IMR-90 (cell line): ENCODE measurements at places on chromosomes 6 and 20.

- peak; percentile 88 for DNase-seq
Measured at GRCh38 chr20:11178946-11179654, 505.3 kb upstream of the JAG1 start.

DNA sequence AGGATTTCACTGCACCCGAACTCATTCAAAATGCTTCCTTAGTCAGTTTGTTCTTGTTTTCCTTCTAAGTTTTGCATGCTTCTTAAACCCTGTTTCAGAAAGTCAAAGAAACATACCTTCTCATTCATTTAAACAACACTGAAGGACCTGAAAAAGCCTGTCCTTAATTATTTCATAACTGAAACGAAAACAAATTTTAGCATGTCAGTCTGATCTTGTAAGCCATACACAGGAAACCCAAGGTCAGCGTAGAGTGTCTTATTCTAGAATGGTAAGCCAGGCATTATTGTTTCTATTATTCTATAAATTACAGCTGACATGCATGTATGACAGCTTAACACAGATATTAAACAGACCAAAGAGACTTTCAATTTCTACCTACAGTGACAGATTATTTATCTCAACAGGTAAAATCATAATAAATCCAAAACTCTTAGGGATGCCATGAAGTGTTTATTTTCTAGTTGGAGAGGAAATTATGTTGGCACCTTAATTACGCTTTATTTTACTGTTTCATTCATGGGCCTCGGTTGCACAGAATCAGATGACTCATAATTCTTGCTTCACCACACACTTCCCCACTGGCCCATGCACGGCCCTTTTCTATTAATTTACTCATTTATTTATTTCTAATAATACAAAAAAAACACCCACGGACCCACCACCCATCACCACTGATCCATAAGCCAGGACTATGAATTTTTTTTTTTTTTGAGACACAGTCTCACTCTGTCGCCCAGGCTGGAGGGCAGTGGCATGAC, 39.3 kb upstream of the DUSP22 start:
- no peak for DNase-seq

GRCh38 chr6:147108259-147108910, 95.8 kb upstream of the STXBP5 start:
- DNase-seq = no peak

GRCh38 chr20:20231528-20232298, 136.2 kb upstream of the INSM1 start:
- no peak for DNase-seq

- DNase-seq = peak; percentile 33
Measured at GRCh38 chr6:143536461-143536865, 24.9 kb upstream of the FUCA2 start.

DNA sequence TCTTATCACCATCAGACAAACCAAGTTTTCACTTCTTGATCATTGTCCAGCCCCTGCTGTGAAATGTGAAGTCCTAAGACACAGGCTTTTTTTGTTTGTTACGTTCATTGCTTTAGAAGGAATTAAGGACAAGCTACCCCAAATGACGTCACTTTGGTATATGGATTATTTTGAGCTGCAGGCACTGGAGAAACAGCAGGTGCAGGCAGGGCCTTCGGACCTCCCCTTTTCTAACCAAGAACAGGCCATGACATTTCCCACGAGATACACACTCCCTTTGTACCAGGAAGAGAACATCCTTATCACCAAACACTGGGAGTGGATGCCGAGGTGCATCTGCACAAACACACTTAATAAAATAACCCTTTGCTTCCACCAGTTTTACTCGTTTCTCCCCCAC, 418.0 kb upstream of the SULF2 start:
- DNase-seq = no peak

DNA sequence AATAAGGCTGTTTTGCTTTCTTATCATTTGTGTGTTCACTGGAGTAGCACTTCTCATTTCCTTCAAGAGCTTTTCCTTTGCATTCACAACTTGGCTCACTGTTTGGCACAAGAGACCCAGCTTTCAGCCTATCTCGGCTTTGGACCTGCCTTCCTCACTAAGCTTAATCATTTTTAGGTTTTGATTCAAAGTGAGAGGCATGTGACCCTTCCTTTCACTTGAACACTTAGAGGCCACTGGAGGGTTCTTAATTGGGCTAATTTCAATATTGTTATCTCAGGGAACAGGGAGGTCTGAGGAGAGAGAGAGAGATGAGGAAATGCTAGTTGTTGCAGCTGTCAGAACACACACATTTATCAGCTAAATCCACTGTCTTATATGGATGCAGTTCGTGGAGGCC, 82.9 kb upstream of the SCAF8 start:
- no peak for DNase-seq

GRCh38 chr6:33254591-33254990, 17.1 kb downstream of the VPS52 start:
- DNase-seq = no peak

DNA sequence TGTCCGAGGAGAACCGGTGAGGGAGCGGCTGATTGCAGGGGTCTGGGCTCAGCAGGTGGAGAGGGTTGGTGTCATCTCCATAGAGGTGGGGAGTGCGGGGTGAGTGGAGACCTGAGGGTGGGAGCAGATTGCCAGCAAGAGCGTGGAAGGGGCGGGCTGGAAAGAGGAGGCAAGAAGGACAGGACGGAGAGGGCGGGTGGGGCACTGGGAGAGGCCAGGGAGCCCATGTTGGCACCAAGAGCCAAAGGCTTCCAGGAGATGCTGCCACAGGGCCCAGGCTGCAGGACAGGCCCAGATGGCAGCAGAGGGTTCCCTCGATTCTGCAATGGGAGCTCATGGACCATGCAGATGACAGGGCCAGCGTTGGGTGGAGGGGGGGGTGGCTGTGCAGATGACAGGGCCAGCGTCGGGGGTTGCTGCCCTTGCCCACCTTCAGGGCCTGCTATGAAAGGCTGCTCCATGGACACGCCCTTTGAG, 105.4 kb downstream of the TMEM242 start:
- DNase-seq = no peak

DNA sequence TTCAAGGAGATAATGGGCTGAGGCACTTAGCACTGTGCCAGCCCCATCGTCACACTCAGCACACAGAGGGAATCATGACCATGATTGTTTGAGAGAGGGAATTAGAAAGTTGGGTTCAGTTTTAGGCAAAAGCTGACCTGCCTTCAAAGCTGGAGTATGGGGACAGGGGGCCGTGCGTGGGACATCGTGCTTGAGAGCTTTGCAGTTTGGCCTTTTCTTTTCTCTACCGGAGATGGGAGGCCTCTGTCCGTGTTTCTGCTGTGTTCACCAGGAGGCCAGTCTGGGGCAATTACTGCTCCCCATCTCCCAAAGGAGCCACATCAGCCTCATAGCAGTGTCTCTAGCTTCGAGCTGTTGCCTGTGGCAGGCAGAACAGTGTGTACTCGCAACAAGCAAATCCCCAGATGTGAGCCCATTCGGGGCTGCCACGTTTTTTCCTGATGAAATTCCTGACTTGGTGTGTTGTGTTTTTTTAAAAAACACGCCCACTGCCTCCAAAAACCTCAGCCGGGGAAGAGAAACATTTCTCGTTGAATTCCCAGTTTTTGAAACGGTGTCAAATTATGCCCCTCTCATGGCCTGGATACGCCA, 20.2 kb downstream of the EYA2 start:
- DNase-seq = peak; percentile 35

GRCh38 chr6:5116243-5116991, 31.3 kb downstream of the PPP1R3G start:
- peak; percentile 28 for DNase-seq

- DNase-seq = no peak
Measured at GRCh38 chr20:57224641-57225138, 41.8 kb downstream of the BMP7 start.

- no peak for DNase-seq
Measured at GRCh38 chr20:45189067-45189609, 14.4 kb downstream of the PI3 start.

DNA sequence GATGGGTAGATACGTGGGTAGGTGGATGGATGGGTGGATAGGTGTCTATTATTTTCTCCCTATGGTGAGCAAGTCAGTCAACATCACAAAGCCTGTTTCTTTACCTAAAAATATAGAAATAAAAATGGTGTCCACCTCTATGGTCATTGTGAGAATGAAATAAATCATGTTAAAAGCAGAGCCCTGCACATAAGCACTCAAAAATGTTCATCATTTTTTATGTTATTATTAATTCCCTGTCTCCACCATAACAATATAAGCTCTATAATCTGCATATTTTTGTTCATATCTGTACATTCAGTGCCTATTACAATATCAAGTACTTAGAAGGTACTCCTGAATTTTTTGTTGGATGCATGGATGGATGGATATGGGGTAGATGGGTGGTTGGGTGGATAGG, 177.6 kb downstream of the ZMYND8 start:
- no peak for DNase-seq

DNA sequence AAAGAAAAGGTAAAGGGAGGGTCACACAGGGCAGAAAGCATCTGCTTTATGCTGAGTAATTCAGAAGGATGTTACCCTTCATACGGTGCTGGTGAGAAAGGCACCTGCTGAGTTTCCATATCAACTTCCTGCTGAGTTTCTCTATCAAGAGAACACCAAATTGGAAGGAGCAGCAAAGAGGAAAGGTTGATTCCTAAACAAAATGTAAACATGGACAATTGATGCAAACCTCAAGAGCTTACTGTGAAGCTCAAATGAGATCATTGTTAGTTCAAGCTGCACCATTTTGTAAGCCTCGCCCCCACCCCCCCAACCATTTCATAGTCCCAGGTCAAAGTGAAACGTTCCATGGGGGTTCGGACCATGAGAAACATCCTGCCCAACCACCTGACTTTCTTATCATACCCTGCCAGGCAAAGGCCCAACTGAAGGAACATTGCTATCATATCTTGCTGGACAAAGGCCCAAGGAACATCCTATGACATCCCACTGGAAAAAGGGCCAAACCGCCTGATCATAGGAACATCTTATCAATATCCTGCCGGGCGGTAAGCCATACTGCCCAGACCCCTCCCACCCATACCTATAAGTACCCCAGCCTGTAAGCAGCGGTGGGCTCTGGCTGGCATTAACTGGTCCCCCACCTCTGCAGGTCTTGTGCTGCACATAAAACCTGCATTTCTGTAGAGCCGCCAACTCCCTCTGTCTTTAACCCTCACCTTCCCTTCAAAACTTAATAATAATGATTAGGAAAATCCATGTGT, 171.6 kb downstream of the UBE3D start:
- DNase-seq = no peak

GRCh38 chr6:137722749-137723272, 144.2 kb upstream of the TNFAIP3 start:
- peak; percentile 37 for DNase-seq

- DNase-seq = no peak
Measured at GRCh38 chr20:18103497-18103896, 34.2 kb upstream of the KAT14 start.

DNA sequence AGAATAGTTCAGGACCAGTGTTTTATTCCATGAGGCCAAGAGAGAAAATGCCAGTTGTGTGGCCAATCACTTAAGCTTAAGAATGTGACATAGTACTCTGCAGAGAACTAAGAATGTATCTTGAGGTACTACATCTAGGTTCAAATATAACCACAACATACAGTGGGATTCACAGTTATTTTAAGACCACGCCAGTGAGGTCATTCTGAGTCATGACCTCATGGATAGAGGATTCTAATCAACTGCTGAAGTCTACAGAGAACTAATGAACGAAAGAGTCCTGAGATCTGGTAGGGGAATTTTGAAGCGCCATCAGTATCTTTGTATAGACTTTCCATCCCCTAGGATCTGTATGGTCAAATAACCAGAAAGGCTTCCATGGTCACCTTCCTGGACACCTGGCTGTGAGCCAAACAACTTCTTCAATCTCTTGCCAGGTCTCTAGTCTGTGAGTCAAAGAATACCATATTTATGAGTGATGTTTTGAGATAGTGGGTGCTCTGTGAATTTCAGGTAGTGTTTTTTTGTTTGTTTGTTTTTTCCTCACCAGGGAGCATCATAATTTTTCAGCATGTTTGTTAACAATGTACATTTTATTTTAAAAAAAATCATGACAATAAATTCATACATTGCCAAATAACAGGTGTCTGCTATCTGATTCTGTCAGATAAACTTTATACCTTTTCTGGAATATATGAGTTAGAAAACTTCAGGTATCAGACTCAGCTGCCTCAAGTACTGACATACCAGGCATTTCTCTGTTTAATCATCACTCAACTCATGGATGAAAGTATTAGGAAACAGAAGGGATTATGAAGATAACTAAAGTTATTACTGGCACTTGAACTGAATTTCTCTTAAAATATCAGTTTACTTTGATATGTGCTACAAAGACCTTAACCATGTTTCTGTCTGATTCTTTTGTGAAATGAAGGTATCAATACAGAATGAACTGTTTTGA, 217.9 kb downstream of the PLCB4 start:
- peak; percentile 38 for DNase-seq
